ENCODE measurements at places on chromosomes 6 and 20. TPM values are rescaled to one million over a fixed set of nuclear protein-coding genes. Genes with fewer than 3 reads are reported as not detected.

- no peak for DNase-seq
Measured at GRCh38 chr6:163014736-163015135, 287.0 kb downstream of the PACRG start.

The FKBP1A gene
- 276 TPM for total RNA-seq

- no peak for DNase-seq
Measured at GRCh38 chr20:24676353-24676977, 207.0 kb downstream of the SYNDIG1 start.

DNA sequence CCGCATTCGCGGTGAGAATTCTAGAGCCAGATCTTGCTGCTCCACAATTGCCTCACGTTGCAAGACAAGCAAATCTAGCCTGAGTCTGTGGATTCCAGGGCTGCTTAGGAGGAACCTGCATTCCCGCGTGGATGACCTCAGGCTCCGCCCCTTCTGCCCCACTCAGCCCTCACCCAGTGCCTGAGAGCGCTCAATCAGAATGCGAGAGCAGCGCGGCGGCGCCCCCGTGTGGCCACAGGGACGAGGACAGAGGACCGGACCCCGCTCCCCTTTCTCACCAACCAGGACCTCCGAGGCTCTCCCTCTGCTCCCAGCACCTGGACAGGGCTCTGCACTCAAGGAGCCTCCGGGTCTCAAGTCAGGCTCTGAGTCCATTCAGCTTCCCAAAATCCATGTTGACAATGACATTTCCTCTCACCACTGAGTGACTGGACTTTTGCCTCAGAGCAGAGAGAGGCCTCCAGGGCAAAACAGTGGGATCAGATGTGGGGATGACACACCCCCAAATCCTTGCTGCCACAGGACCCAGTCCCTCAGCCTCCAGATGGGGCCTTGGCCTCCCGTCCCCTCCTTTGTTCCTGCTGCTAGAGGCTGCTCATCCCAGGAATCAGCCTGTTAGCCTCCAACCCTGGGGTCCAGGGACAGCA is 52.0 kb downstream of the RPP21 start:
- peak; percentile 24 for DNase-seq

DNA sequence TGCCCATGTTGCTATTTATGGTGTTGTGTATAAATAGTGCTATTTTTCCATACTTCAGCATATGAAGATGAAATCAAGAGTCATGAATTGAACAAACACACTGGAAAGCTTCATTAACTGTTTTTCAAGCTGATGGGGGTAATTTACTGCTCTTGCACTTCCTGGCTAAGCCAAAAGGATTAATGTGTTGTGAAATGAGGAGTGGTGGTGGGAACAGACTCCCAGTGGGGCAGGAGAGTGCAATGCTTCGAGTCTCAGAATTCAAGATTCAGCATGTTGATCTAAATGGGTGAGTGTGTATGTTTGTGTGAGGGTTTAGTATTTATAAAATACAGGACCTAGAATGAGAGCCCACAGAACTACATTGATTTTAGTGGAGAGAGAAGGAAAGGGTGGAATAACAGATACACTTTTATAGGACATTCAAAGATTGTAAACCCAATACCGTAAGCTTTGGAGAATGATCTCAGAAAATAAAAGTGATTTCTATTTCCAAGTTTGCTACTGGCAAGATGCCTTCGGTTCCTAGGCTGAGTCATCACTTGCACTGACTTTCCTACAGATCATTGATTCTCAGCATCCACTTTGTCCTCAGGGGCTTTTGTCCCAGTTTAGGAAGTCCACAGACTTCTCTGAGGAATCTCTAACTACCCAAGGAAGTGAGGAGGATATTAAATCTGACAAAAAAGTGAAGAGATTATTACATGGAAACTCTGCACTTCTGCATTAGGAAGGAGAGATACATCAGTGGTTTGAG is 303.6 kb downstream of the TRDN start:
- no peak for DNase-seq

The IRAK1BP1 gene
- total RNA-seq: 1.6 TPM
